ENCODE measurements at places on chromosomes 4 and X.

GRCh38 chr4:71272976-71273375 lies 65.8 kb upstream of the SLC4A4 start:
- DNase-seq: no peak

GRCh38 chrX:20523626-20524312 lies 257.1 kb upstream of the RPS6KA3 start:
- DNase-seq: no peak

DNA sequence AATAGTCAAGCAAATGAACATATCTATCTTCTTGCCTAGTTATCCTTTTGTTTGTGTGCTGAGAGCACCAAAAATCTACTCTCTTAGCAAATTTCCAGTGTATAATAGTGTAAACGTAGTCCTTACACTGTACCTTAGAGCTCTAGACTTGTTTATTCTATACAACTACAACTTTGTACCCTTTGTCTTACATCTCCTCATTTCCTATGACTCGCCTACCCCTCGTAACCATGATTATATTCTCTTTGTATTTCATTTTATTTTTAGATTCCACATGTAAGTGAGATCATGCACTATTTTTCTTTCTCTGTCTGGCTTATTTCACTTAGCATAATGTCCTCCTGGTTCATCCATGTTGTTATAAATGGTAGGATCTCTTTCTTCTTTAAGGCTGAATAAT lies 37.6 kb downstream of the MAGEB5 start:
- DNase-seq: no peak

DNA sequence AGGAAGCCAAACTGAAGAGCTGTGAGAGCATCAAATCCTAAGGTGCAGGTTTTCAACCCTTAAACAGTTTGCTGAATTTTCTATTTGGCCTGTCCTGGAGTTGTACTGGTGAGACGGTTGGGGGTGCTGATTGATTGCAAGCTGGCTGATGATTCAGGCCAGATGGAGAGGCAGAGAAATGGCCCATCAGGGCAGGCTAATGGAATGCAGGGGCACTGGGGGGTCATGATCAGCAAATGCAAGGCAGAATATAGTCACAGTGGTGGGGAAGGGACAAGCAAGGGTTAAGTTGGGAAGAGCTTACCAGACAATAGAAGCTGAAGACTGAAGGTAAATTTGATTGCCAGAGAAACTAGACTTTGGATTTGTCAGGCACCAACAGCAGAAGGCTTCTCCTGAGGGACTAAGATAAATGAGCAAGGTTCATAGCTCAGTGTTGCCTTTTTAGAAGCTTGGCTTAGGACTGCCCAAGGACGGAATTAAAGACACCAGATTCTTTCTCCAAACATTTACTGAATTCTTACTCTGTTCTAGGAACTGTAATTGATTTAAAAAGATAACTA lies 4.3 kb upstream of the AADAT start:
- DNase-seq: no peak

- no peak for DNase-seq
Measured at GRCh38 chr4:74315376-74315775, 7.1 kb downstream of the EPGN start.

- no peak for DNase-seq
Measured at GRCh38 chrX:37594755-37595382, 23.4 kb downstream of the LANCL3 start.

DNA sequence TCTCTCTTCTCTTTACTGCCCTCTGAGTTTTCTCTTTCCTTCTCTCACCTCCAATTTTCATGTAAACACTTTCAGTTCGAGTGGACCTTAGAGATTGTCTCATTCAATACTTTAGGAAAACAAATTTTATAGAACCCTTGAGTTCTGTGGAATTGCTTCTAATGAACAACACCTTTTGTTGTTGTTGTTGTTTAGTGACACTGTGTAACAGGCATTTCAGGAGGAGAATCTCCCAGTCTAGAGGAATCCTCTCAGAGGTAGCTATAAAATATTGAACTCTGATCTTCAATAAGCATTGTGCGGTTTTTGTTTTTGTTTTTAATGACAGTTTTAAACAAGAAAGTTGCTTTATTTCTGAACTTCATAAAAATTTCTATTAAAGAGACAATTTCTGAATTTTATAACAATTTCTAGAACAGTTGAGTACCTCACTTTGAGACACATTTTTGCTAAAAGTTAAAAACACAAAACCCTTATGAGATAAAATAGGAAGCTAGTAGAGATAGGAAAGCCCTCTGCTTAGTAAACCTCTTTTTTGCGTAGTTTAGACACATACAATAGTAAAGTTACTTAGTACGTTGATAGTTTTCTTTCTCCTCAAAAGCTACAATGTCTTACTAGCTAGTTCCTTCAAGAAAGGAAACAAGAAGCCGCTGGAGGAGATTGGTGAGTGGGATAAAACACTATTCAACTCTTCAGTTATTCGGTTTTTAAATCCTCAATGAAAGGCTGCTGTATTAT lies 38.8 kb downstream of the CLCN3 start:
- DNase-seq: no peak

DNA sequence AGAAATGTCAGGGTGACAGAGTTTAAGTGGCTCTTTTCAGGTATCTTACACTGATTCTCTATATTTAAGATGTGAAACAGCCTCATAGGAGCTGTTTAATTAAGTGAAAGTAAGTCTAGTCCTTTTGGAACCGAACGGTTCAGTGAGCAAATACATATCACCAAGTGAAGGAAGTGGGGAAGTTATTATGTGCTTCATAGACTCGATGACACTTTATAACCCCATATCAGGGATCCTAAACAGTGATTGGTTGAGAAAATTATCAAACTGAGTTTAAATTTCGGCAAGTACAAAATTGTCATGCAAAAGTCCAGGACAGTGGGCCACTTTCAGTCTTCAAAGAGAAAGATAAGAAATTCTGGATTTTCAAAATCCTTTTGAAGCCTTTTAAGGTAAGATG lies at the start of gene DSPP:
Gene DSPP (plus strand): TSS at position 301 of the 400 bp plus-strand sequence. CDS start 2,380 bp downstream, outside the sequence.
- DNase-seq: no peak

DNA sequence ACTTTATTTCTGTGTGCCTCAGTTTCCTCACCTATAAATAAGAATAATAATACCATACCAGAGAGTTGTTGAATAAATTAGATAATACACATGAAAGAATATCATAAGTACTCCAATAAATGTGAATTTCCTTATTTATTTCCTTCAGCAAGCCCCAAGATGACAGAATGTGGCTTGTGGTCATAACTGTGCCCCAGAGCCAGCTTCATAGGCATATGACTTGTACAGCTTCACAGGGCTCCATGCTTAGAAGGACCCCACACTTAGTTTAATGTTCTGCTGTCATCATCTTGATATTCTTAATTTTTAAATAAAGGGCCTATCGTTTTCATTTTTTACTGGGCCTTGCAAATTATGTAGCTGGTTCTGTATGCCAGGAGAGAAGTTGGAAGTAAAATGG lies 25.3 kb downstream of the VSIG4 start:
- DNase-seq: no peak

DNA sequence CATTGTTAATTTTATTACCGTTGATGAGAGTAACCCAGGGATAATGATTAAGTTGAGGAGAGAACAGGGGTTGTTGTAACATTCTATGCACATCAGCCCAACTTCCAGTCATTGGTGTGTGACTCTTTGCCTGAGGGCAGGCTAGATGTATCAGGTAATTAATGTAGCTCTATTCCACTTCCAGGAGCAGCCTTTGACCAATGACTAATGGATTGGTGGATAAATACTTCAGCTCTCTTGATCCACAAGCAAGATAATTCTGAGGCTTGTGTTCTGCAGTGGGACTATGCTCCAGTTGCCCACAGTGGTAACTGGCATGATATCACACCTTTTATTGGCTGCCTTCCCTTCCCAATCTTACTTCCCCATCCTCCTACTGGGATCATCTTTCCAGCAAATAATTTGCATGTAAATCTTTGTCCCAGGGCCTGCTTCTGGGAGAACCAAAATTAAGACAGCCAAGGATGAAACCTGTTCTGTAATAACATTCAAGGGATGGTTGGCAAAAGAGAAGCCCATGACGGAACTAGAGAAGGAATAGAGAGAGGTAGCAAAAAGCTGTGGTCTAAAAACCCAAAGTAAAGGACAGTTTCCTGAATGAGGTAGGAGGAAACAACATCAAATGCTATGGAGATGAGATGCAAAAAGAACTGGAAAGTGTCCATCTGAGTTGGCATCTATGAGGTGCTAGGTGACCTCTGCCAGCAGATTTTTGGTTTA lies 241.4 kb upstream of the RPS6KA3 start:
- no peak for DNase-seq
